ENCODE measurements at places on chromosomes 6 and 20.

GRCh38 chr6:2175825-2176224 is 69.6 kb downstream of the GMDS start:
- DNase-seq, result no peak

- DNase-seq, result no peak
Measured at GRCh38 chr6:19394687-19395086, 442.5 kb upstream of the ID4 start.

DNA sequence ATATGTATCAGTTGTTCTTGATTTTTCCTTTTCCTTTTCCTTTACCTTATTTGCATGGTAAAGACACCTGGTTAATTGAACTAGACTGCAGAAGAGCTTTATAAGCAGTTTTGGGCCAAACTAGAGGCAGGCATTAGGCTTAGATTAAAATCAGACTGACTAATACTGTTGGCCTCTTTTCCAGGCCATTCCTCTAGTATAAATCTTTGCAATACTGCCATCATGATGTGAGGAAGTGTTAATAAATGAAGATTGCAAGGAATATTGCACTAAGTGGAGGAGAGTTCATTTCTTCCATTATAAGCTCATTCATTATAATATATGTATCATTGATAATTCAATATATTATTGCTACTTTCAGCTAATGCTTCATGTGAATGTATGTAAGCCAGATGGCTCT is 163.8 kb downstream of the MMUT start:
- DNase-seq, result no peak

- DNase-seq, result peak; percentile 85
Measured at GRCh38 chr6:130322673-130323268, 43.0 kb upstream of the TMEM200A start.

- no peak for DNase-seq
Measured at GRCh38 chr20:53901064-53901463, 169.3 kb downstream of the BCAS1 start.

DNA sequence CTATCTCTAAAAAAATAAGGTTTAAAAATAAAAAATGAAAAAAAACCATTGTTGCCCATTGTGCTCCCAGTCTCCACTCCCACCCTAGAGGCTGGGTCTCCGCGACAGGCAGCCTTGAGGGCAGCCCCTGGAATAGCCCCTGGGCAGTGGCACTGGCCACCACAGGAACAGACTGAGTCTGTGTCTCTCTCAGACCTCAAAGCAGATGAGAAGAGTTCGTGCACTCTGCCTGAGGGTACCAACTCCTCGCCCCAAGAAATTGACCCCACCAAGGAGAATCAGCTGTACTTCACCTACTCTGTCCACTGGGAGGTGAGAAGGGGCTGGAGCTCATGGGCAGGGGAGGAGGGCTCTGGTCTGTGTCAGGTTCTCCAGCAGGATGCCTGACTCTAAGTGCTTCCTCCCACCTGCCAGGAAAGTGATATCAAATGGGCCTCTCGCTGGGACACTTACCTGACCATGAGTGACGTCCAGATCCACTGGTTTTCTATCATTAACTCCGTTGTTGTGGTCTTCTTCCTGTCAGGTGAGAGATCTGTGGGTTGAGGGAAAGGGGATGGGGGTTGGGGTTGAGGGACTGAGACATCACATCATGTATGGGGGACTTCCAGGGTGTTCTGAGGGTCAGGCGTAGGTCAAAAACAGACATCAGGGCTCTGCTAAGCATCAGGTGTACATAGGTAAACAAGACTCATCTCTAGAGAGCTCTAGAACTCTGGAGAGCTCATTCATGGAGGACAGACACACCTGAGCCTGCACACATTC is 35.6 kb downstream of the TM9SF4 start:
- DNase-seq, result no peak

- DNase-seq, result no peak
Measured at GRCh38 chr6:68012822-68013221, 622.3 kb upstream of the ADGRB3 start.

DNA sequence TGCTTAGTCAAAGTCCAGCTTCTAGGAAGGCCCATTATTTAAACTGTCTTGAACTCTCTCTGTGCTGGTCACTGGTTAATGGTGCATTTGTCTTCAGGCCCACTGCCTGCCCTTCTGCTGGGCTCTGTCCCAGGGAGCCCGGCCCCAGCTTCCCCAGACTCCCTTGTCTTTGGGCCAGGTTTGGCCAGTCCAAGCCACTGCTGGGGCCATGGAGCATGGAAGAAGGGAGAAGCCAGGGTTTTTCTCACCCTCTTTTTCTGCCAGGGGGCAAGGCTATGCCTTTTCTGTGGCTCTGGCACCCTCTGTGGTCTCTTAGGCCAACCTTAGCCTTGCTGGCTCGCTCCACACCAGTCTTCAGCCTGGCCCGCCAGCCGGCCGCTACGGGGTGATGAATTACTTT is 390.0 kb upstream of the SULF2 start:
- DNase-seq, result peak; percentile 37

DNA sequence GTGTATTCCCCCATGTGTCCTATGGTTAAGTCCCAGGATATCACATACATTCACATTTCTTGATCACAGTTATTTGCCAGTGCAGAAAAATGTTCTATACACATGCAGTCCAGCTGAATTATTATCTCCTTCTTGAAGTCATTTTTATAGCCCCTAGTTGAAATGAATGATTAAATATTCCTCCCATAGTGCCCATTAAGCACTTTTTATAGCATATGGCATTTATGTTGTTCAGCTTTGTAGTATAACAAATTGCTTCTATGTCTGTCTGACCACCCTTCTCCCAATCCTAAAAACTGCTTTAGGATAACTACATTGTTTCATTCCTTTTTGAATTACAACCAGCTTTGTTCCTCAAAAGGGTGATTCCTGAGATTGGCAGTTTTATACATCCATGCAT is 123.5 kb downstream of the ADGRB3 start:
- no peak for DNase-seq

DNA sequence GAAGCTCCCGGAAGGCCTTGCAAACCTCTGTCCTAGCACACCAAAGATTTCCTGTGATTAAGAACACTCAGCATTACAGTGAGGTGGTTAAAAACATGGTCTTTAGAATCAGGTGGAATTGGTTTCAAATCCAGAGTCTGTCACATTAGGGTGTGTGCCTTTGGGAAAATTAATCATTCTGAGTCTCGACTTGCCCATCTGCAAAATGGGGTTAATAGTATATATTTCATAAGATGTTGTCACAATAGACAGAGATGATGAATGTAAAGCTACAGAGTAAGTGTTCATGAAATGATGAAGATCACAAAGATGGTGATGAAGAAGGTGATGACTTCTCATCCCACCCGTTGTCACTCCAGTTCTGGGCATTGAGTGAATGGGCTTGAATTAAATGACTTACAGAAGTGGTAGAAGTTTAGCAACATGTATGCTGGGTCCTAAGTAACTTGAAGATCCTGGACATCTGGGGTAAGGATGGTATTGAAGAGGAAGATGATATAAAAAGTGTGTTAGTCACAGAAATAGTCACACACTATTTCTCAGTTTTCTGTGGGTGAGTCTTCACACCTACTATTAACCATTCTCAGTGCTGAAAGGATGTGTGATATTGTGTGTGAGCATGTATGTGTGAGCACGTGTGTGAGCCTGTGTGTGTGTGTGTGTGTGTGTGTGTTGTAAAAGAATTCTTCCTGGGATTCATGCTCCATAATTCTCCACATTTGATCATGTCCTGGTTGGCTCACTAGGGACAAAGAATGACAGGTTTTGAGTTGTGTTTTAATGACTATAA is 28.0 kb upstream of the NEDD9 start:
- DNase-seq, result no peak

DNA sequence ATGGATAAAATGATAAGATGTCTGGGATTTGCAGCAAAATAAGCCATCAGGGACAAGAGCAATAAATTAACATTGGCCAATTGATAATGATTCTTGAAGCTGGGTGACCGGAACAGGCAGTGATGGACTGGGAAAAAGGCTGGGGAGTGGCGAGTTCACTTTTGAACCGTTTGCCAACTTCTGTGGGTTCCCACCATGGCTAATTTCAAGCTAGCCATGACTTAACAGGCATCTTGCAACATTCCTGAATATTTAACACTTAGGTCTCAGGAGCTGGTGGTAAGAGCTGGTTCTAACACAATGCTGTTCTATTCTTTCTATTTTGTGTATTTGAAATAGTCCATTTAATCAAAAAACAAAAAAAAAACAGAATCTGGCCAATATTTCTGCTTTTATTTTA is 37.6 kb upstream of the CD83 start:
- no peak for DNase-seq

DNA sequence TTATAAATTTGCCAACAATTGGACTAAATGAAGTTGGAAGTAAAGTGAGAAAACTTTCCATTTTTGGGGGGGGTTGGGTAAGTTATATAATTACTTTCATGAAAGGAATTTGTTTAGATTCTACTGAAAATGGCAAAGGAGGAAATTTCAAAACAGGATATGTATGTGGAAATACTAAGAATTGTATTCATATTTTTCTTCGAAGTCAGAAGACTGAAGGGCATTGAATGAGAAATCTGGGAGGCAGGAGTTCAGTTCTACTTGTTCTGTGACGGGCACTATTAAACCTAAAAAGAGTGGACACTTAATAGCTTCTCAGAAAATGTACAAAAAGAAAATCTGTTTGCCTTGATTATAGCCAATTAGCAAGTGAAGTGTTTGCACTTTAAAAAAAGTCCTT is 114.7 kb downstream of the PRIM2 start:
- no peak for DNase-seq

DNA sequence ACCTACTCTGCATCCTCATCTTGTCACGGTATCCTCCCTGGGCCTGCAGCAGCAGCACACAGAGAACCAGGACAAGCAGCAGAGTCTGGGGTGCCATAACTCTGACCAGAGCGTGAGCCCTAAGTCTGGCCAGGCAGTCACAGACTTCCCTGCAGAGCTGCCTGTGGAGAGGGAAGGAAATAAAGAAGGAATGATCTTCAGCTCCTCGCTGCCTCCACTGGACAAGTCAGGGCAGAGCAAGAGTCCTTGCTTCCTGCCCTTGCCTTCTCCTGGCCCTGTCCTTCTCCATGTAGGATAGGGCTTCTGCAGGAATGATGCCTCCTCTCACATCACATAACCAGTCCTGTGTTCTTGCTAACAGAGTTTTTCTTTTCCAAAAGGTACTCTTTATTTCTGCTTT is 15.9 kb upstream of the WFDC11 start:
- no peak for DNase-seq

GRCh38 chr20:63885264-63886053 is 9.5 kb upstream of the DNAJC5 start:
- DNase-seq, result no peak

GRCh38 chr20:41650231-41650948 is 32.2 kb upstream of the CHD6 start:
- peak; percentile 20 for DNase-seq

GRCh38 chr6:43628393-43629103 is 516 bp downstream of the GTPBP2 start:
- no peak for DNase-seq

- DNase-seq, result no peak
Measured at GRCh38 chr6:44005507-44005903, 121.7 kb downstream of the MRPL14 start.

DNA sequence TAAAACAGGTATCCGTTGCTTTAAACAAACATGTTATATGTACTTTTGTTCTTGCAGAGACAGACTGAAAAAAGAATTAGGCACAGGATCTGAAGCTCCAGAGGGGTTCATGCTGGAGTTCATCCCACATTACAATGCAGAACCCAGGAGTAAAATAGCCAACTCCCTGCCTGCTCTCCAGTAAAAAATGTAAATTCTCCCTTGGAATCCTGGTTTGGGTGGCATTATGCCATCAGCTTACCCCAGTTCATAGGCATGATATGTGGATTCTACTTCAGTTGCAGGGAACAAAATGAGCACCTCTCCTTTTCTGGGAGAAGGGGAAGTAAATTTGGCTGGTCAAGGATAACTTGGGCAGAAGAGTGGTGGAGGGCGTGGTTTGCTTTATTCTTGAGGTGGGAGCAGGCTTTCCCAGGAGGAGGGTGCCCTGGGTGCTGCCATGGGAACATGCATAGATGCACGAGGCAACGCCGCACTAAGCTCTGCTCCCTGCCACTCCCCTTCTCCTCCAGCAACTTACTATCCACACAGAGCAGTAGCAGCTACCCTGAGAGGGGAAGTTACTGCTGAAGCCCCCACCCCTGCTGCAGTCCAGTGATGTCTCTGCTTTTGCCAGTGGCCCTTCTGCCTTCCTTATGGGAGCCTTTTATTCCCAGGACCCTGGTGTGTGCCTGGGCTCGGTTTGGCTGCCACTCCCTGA is 71.6 kb upstream of the GLP1R start:
- no peak for DNase-seq

- DNase-seq, result no peak
Measured at GRCh38 chr6:142258305-142258704, 43.5 kb upstream of the ADGRG6 start.

- no peak for DNase-seq
Measured at GRCh38 chr6:29354980-29355379, 13.7 kb downstream of the OR5V1 start.

DNA sequence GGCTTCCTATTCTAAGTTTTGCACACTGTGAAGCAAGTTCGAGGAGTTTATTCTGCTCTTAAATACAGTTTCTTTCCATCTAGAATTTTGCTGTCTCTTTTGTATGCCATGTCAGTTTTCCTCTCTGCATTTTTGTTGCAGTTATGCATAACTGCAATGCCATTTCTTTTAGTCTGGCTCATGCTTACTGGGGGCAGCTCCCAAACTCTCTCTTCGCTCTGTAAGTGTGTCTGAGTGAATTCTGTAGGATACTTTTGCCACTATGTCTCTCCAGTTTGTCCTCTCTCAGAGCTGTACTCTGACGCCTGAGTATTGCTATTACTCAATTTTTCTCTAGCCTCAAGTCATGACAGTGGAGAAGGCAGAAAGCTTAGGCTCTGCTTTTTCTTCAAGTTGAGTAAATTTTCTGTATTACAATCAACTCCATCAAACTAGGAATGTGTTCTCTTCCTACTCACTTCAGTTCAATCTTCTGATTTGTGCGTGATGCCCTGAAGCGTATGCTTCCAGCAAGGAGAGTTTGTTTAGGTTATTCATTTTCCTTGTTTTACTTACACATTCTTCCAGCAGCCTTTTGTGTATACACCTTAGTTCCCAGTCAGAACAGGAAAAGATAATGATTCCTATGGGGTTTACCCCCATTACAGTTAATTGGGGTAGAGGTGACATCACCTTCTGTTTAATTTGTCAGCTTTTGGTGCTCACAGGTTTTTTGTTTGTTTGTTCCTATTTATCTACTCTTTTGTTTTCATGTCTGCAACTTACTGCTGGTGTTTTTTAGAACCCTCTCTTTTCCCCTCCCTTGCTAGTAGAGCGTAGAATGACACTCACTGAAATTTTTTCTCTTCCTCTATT is 430.9 kb downstream of the BCKDHB start:
- DNase-seq, result no peak

DNA sequence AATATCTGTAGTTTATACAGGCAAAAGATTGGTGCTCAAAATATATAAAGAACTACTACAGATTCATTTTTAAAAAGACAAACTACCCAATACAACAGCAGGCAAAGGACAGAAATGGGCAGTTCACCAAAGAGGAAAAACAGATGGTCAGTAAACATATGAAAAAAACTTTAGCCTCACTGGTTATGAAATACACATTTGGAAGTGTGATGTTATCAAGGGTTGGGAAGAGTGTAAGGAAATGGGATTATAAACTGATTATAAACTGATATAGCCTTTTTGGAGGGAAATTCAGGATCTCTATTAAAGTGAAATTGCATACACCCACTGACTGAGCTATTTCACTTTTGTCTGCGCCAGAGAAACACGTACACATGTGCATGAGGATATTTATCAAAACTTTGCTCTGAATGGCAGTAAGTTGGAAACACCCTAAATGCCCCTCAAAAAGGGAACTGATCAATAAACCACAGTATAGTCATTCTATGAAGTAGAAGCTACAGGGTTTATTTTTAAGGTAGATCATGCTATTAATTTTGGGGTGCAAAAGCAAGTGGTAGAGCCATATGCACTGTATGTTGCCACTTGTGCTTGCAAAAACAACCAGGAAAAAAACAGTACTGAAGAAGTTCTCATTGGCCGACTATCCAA is 32.2 kb upstream of the ARFGEF2 start:
- DNase-seq, result no peak
